ENCODE measurements at places on chromosomes 3 and 15.

DNA sequence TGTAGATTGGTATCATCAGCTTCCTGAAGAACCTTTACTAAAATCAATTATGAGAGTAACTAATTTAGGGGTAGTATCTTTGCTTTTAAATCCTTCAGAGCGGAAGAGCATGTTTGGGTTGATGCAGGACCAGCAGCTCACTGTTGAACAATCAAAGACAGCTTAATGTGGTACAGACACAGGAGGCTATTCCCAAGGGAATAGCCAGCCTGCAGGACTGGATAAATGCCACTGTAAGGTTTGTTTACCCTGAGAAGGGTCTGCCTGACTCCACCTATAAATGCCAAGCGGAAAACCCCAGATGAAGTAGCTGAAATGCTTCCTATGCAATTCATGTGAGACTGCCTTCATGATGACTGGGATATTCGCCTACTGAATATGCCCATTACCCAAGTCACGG lies 16.0 kb upstream of the STAC start:
- H3K27me3 ChIP-seq, result no peaks in the 10 kb centered on the region
- DNase-seq, result no peak
- no peak overlapping the region for H3K4me3 ChIP-seq
- H3K4me1 ChIP-seq, result no peaks in the 10 kb centered on the region

- H3K4me3 ChIP-seq, result no peak overlapping the region
- H3K4me1 ChIP-seq, result peaks cover 22% of the 10 kb centered on the region
- DNase-seq, result peak; percentile 50
- no peak overlapping the region for H3K27ac ChIP-seq
Measured at GRCh38 chr3:128969993-128970739, 23.7 kb downstream of the CFAP92 start.

DNA sequence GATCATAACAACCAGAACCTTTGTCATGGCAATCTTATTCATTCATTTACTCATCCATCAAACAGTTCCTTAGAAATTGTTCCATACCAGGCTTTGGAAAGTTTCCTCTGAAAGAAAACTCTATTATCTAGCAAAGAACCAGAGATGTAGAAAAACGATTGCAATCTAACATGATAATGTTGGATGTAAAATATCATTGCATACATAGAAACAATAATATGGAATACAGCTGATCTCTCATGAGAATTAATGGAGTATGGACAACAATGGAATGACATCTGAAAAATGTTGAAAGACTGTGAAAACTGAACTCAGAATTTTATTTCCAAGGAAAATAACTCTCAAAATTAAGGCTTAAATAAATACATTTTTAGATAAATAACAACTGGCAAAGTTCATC lies 665.4 kb downstream of the NLGN1 start:
- no peak for DNase-seq
- H3K4me1 ChIP-seq, result no peaks in the 10 kb centered on the region
- H3K36me3 ChIP-seq, result no peaks in the 10 kb centered on the region
- H3K27me3 ChIP-seq, result no peaks in the 10 kb centered on the region

GRCh38 chr15:99565299-99566156 lies at the start of gene MEF2A:
TSS of gene MEF2A (plus strand) at chr15:99565984. CDS start at chr15:99633120, 67,136 bp downstream.
- peak; percentile 91 for DNase-seq
- H3K36me3 ChIP-seq, result no peaks in the 10 kb centered on the region
- H3K27ac ChIP-seq, result peak within 1 kb of the TSS; percentile 99
- H3K4me1 ChIP-seq, result peaks cover 56% of the 10 kb centered on the region

DNA sequence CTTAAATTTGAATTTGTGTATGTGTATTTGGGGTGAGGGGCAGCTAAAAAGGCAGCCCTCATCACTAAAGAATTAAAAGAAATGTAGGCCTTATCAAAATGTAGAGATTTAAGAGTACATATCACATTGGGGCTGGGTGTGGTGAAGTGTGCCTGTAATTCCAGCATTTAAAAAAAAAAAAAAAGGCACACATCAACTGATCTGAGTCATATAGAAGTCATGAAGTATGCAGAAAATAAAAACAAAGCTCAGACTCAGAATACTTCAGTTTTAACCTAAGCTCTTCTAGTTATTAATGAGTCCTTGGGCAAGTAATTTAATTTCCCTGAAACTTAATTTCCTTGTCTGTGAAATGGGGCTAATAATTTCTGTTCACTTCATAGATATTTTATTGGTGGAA lies 31.6 kb downstream of the SLC24A1 start:
- H3K27ac ChIP-seq, result no peak overlapping the region
- H3K27me3 ChIP-seq, result no peaks in the 10 kb centered on the region
- peaks cover 61% of the 10 kb centered on the region for H3K36me3 ChIP-seq
- no peak overlapping the region for H3K4me3 ChIP-seq
- no peak for DNase-seq

GRCh38 chr3:183131735-183132134 lies 30.8 kb downstream of the LAMP3 start:
- no peak overlapping the region for H3K4me3 ChIP-seq
- H3K4me1 ChIP-seq, result no peaks in the 10 kb centered on the region
- H3K36me3 ChIP-seq, result no peaks in the 10 kb centered on the region
- no peak overlapping the region for H3K27ac ChIP-seq
- DNase-seq, result no peak
- no peaks in the 10 kb centered on the region for H3K27me3 ChIP-seq

- H3K27ac ChIP-seq, result no peak overlapping the region
- peaks cover 26% of the 10 kb centered on the region for H3K4me1 ChIP-seq
- no peak overlapping the region for H3K4me3 ChIP-seq
- H3K36me3 ChIP-seq, result peaks cover 62% of the 10 kb centered on the region
- DNase-seq, result no peak
Measured at GRCh38 chr3:17047894-17048293, 163.1 kb downstream of the PLCL2 start.
